Hematopoietic multipotent progenitor cell treated with erythropoietin and hydrocortisone succinate and interleukin-3 and kit ligand, for 6 days (in vitro differentiated cells): ENCODE measurements at places on chromosomes 7 and 10.

- DNase-seq: peak; percentile 87
These were observed 58.2 kb upstream of the ANTXRL start for GRCh38 chr10:46228563-46229071.

DNA sequence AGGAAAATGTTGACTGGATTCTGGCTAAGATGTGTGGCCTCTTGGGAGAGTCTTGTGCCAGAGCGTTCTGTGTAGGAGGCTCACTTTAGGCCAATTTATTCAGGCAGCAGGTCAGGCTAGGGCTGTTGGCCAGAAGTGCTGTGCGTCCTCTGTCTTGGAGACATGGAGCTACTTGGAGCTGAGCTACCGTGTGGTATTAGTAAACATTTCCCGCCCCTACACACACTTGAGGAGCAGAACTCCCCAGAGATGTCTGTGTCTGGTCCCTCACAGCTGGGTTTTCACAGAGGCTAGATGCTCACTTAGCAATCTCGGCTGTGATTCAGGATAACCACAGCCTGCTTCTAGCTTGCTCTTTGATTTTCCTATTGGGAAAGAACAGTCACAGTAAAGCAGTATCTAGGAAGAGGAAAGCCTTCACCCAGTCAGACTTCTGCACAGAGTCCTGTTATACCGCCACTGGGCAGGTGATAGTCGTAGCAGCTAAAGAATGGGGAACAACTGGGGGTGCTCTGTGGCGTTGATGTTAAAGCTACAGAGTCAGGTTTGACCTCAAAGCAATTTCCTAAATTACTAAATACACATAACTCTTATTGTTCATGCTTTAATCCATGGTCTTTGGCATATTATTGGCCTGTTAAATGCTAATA, 86.7 kb downstream of the MDFIC start:
- DNase-seq: peak; percentile 35

GRCh38 chr7:70241536-70242175, 643.4 kb downstream of the AUTS2 start:
- DNase-seq: no peak

DNA sequence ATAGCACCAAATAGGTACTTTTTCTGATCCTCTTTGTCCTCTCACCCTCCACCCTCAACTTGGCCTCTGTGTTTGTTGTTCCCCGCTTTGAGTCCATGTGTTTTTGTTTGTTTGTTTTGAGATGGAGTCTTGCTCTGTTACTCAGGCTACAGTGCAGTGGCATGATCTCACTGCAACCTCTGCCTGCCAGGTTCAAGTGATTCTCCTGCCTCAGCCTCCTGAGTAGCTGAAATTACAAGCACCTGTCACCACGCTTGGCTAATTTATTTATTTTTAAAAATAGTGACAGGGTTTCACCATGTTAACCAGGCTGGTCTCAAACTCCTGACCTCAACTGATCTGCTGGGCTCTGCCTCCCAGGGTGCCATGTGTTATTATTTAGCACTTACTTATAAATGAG, 5.3 kb downstream of the ZNF273 start:
- DNase-seq: no peak

- no peak for DNase-seq
These were observed 51.4 kb upstream of the EZH2 start for GRCh38 chr7:148935451-148935850.

DNA sequence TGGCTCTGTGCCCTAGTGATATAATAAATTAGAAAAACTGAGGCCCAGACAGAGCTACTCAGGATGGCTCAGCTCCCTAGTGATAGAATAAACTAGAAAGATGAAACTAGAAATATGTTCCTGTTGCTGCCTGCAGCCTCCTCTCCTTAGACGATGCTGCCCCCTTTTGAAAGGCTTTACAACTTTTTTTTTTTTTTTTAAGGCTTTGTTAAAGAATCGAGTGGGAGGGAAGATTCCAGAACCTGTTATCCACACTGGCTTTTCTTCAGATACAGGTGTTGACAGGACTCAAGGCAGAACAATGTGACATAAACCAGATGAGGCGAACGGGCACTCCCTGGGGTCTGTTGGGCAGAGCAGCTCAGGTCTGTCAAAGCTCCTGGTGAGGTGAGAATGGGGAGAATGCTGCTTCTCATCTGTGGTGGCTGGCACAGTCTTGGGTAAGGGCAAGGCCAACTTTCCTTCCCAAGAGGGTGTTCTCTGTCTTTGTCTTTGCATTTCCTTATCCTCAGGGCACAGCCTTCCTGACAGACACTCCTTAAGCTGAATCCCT, 175.1 kb downstream of the COBL start:
- peak; percentile 69 for DNase-seq
